ENCODE measurements at places on chromosomes 2 and 18.
A peak's percentile ranks its signal among the peaks of the same experiment; 100 is the strongest.

GRCh38 chr18:12393998-12394397 lies 13.7 kb upstream of the PRELID3A start:
- no peak for DNase-seq

DNA sequence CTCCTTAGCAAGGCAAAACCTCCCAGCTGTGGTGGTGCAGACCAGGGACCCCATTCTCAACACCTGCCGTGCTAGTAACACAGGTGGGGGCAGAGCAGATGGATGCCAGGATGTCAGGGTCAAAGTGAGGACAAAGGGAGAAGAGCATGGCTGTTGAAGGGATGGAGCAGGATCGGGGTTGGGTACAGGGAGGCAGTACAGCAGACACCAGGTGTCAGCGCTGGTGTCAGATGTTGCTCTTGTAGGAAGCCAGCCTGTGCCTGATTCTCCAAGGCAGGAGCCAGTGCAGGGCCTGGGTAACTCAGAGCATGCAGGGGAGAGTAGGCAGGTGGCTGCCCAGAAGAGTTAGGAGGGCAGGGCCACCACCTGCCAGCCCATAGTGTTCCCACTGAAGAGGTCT lies 222.1 kb upstream of the SPRED2 start:
- peak; percentile 53 for DNase-seq

GRCh38 chr2:15744820-15745219 lies 153.2 kb downstream of the DDX1 start:
- DNase-seq: no peak

DNA sequence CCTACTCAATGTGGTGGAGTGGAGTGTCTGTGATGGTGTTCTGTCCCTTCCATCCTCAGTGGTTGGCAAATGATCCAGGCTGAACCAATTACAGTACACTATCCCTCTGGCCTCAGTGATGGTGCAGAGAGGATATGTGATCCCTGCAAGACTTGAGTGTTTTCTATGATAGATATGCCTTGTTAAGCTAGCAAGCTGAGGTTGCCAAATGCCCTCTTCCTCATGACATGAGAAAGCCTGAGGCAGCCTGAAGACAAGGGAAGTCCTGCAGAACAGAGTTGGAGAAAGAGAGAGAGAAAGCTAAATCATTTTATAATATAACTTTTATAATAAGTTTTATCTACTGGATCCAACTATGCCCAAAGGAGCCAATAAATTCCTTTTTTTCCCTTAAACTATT lies 41.6 kb upstream of the GORASP2 start:
- DNase-seq: no peak

DNA sequence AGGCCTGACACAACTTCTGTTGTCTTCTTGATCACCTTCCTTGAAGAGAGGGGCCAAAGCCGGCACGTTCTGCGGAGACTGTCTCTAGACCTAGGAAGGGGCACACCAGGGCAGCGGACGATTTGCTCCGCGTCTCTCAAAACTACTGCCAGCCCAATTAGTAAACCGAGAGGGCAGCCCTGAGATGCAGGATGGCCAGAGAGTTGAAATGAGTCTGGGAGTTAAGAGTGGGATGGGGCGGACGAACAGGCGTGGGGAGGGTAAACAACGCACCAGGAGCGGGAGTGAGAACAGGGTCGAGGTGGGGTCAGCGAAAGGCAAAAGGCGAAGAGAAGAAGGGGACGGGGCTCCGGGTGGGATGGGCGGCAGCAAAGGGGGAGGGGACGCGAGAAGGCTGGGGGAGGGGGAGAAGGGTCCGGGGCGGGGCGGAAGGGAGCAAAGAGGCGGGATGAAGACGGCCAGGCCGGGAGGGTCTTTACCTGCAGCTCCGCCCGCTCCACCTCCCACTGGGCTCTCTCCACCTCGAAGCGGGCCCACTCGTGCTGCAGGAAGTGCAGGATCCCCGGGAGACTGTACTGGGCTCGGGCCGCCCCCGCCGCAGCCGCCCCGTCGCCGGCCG lies 476 bp downstream of the STRN start:
- peak; percentile 80 for DNase-seq

All from WERI-Rb-1 (cell line).